ENCODE measurements at places on chromosomes 2 and 18.
A peak's percentile ranks its signal among the peaks of the same experiment; 100 is the strongest.

GRCh38 chr2:67085146-67085545 lies 312.0 kb upstream of the ETAA1 start:
- no peak for DNase-seq

DNA sequence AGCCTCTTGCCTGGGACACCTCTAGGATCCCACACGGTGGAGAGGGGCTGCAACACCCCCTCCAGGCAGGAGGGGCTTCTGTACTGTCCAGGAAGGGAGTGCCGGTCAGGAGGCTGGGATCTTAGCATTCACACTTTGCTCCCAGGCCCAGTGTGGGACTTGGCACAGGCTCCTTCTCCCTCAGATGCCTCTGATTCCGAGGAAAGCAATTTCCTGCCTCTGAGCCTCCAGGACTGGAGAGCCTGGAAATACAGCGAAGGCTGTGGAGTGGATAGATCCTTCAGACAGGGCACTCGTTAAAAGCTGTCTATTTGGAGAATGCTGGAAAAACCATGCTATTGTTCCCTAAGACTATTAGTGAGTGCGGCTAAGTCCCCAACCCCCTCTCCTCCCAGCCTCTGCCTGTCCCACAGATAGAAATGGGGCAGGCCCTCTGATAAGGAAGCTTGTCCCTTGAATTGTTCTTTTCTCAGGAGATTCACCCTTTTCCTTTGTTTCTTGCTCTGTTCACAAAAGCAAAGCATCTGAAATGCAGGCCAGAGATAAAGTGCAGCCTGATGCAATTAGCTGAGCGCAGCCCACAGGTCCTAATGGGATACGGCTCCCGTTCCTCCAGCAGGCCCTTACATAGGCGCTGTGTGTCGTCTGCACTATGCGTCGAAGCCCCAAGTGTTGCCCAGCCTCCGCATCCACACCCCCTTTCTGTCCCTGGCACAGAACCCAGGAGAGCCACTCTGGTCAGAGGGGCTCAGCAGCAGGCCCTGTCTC lies 252.2 kb downstream of the KLHL29 start:
- DNase-seq, result no peak

- no peak for DNase-seq
These were observed 19.0 kb downstream of the SKA1 start for GRCh38 chr18:50393802-50394201.

GRCh38 chr2:10057231-10058107 lies 14.1 kb downstream of the KLF11 start:
- DNase-seq, result no peak

GRCh38 chr18:47151439-47151838 lies 1.1 kb upstream of the HDHD2 start:
- no peak for DNase-seq

DNA sequence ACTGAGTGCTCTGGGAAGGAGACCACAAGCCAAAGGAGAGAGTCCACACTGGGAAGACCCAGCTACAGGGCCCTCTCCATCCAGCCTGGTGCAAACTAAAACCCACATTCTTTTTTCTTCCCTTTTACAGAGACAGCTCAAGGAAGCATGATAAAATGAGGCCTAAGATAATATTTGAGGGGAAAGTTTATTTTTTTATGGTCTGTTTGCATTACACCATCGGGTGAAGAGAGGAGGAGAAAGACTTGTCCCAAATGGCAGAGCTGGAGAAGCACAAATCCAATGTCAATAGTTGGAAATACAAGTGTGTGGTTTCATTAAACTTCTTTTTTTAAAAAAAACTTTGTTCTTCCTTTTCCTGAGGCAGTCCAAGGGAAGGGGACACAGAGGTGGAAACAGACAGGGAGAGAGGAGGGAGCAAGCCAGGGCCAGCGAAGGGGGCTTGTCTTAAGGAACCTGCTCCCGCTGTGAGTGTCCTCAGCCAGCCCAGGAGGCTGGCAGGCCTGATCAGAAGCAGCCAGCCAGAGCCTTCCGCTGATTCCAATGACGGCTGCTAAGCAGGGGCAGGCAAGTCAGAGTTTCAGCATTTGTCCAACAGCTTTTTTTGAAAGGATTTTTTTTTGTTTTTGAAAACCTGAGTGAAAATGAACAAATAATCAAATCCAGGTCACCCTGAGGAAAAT lies 203.8 kb upstream of the SIX2 start:
- no peak for DNase-seq

GRCh38 chr2:23566241-23567142 lies 181.5 kb downstream of the KLHL29 start:
- DNase-seq, result no peak

GRCh38 chr2:182868054-182868796 lies 1.8 kb upstream of the FRZB start:
- no peak for DNase-seq

GRCh38 chr2:215435870-215436704 lies at the start of gene FN1:
TSS of gene FN1 (minus strand) at chr2:215436068. CDS start at chr2:215435802, 266 bp downstream.
- DNase-seq, result no peak

- no peak for DNase-seq
These were observed 59.4 kb downstream of the FMNL2 start for GRCh38 chr2:152394326-152394725.

DNA sequence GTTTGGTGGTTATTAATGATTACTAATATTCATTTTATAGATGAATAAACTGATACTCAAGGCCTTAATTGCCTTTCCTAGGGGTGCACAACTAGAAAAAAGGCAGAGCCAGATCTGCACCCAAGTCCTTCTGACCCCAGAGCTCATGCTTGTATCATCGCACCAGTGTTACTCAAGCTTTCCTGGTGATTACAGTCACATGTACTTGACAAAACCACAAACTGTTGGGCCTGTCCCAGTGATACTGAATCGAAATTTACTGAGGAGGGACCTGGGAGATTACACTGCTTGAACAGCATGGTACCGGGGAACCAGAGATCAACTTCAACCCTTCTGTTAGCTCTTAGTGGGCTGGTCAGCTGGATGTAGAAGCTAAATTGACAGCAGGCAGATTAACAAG lies 33.7 kb downstream of the FASTKD2 start:
- DNase-seq, result no peak

DNA sequence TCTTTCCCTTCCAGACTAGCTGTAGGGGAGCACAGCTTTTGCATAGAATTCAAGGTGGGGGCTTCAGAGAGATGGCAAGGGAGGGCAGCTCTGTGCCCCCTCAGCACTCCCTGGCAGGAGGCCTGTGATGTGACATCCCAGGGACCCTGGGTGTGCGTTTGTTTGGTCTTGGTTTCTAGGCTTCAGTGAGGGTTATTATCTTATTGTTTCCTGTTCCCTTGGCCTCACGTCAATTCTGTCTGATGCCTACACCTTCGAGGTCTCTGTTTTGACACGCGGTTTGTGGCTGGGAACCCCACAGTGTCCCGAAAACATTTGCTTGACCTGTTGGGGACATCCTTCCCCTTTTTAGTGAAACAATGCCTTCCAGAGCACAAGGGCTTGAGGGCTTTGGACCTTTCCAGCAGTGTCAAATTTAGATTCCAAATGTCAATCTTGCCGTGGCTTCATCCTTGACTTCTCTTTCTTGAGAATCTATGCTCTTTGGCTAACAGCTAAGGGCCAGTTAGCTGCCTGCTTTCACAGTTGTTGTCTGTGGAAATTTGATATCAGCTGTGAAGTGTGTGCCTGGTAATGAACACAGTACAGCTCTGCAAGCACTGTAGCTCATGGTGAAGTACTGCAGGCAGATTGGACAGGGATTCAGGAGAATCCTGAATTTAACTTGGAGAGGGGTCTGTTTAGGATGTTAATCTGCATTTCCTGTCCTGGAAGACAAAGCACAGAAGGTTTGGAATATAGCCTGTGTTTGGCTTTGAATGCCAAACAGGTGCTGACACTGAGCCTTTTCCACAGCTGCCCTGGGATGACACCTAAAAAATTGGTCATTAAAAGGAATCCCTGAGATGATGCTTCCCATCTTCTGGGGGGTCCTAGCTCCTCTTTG lies 108.2 kb upstream of the CXCR4 start:
- DNase-seq, result peak; percentile 70

- DNase-seq, result no peak
These were observed 1098.1 kb upstream of the CELF4 start for GRCh38 chr18:38663682-38664081.

- no peak for DNase-seq
These were observed 37.4 kb downstream of the TMEM87B start for GRCh38 chr2:112092286-112093041.

GRCh38 chr18:7711495-7711894 lies 144.4 kb downstream of the PTPRM start:
- DNase-seq, result no peak

- no peak for DNase-seq
These were observed 69.0 kb upstream of the FAM110C start for GRCh38 chr2:115303-115702.

GRCh38 chr2:220955776-220956175 lies 616.3 kb downstream of the EPHA4 start:
- DNase-seq, result no peak

GRCh38 chr2:241620419-241620769 lies 16.6 kb downstream of the THAP4 start:
- no peak for DNase-seq

DNA sequence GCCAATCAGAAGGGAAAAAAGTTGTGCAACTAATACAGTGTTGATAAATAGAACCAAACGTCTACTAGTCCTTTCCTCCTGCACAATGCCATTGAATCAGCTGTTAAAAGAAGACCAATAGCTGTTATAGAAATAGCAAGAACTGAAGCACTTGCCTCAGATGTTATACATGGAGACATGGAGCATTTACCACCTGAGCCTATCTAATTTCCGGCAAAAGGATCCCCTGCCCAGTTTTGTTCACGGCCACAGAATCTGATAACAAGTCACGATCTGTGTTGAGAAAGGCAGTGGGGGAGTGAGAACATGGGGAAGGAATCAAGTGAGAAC lies 285.4 kb downstream of the ZEB2 start:
- DNase-seq, result no peak

GRCh38 chr2:227932403-227932802 lies 61.0 kb downstream of the DAW1 start:
- DNase-seq, result no peak

- DNase-seq, result peak; percentile 18
These were observed 184.7 kb downstream of the MREG start for GRCh38 chr2:215828528-215829184.

DNA sequence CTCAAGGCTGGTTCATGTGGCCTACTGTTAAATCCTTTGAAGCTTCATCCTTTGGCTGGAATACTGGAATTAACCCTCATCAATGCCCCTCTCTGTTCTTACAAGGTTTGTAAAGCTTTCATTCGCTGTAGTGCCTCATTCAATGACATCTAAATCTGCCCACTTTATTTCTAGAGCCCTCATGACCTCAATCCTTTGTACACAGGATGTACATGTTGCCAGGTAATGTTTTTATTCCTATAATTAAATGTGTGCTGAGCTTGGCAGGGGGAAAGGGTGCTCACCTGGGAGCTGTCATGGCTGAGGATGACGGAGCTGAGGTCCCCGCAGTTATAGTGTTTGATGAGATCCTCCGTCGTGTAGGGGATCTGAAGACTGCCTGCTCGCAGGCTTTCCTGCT lies 39.3 kb downstream of the TRABD2A start:
- DNase-seq, result no peak

GRCh38 chr2:101742547-101742946 lies 45.0 kb downstream of the MAP4K4 start:
- no peak for DNase-seq

DNA sequence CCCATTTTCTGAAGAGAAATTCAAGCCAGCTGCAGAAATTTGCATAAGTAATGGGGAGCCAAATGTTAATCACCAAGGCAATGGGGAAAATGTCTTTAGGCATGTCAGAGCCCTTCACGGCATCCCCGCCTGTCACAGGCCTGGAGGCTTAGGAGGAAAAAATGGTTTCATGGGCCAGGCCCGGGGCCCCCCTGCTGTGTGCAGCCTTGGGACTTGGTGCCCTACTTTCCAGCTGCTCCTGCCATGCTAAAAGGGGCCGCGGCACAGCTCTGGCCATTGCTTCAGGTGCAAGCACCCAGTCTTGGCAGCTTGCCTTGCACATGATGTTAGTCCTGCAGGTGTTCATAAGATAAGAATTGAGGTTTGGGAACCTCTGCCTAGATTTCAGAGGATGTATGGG lies 1235.7 kb downstream of the DPP10 start:
- DNase-seq, result no peak

GRCh38 chr2:141940709-141941108 lies 190.1 kb downstream of the LRP1B start:
- DNase-seq, result no peak

Measured in NCI-H1092 treated with DMSO at 0.1 percent for 48 hours (cell line).